ENCODE measurements at places on chromosomes 7 and 10.

- no peak for DNase-seq
These were observed 32.9 kb upstream of the PHYHIPL start for GRCh38 chr10:59143544-59143943.

- DNase-seq, result no peak
These were observed 202.3 kb downstream of the AHR start for GRCh38 chr7:17500736-17501135.

DNA sequence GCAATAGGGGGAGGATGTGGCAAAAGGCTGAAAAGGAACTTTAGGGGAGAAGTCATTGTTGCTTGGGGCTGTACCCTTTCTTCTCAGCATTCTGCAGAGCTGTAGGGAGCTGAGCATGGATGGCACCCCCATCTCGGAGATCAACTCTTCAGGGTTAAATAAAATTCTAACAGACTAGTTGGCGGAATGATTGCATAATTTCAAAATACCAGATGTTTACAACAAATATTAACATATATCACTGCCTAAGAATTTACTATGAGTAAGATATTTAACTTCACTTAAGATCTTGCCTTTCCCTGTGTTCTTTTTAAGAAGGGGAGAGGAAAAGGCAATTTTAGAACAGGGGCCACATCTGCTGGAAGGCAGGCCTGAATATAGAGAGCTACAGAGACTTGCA lies 509 bp upstream of the OR2F1 start:
- DNase-seq, result no peak

DNA sequence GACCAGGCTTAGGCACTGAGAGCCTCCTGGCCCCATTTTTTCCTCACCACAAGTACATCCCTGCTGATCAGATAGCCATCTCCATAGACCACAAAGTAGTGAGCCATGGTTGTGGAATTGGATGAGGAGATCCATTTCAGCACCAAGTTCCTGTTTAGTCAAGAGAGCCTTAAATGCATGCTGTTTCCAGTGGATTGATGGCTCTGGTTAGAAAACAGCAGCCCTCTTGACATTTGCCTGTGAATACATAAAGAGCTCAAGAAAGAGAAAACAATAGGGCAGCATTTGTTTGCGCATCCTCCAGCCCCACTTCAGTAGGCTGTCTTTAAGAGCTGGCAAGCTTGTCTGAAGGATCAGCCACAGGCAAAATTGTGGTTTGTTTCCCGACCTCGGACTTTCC lies 251.2 kb downstream of the POU6F2 start:
- DNase-seq, result no peak

- no peak for DNase-seq
These were observed 133.4 kb downstream of the LRRC4 start for GRCh38 chr7:127897704-127898454.

- no peak for DNase-seq
These were observed 323.3 kb upstream of the ZMIZ1 start for GRCh38 chr10:78745441-78745840.

DNA sequence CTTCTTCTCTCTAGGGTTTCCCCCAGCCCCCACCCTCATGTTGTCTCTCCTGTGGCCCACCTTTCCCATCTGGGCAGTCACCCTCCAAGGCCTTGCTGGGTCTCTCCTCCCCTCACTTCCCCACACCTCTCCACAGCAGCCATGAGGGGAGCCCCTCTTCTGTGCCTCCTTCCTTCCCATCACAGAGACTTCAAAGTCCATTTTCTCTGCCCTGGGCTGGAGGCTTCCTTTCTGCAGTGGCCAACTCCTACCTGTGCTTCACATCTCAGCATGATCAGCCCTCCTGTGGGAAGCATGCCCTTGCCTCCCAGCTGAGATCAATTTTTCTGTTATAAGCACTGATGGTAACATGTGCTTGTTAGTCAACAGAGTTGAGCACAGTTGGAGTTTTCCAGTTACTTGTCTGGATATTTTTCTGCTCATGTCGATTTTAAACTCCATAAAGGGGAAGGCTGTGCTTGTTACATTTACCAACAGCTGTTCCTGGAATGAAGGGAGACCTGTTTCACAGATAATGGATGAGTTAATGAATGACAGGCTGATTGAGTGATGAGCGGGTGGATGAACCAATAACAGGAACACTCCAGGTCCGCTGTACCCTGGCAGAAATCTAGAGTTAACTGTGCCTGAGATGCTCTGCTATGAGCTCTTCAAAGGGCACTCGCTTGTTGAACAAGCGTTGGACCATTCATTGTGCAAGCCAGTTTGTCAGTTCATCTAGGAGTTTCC lies 71.4 kb upstream of the PRSS58 start:
- DNase-seq, result no peak

DNA sequence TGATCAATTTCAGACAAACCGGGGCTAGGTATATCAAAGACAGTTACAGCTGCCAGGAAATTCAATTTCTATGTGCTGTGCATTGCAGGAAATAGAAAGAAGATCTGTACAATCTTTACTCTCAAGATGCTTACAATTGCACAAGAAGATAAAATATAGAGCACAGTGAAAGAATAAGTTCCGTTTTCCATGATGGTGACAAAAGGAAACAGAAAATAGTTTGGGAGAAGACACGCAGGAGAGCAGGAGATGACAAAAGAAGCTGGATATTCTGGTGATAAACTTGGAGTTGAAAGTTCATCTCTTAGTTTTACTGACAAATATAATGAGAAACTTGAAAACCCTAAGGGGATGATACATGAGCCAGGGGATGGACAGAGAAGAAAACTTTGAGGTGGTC lies 646.0 kb downstream of the PARD3 start:
- no peak for DNase-seq

GRCh38 chr7:55261386-55261770 lies 103.8 kb upstream of the LANCL2 start:
- DNase-seq, result no peak

- DNase-seq, result no peak
These were observed 29.7 kb downstream of the TMEM130 start for GRCh38 chr7:98840096-98840495.

DNA sequence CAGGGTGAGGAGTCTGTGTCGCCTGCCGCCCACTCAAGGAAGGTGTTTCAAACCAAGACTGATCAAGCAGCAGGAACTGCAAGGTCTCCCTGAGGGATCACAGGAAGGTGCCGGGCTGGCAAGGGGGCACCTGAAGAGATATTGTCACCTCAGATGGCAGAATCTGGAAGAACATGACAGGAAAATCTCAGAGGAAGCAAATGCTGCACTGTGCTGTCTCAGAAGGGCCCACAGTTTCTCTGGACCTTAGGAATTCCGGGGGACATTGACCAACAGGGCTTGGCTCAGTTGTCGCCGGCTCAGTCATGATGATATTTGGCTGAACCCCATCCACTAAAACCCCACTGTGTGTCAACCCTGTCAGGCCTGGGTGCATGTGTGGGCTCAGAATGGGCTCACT lies 31.9 kb upstream of the GPR26 start:
- peak; percentile 23 for DNase-seq

DNA sequence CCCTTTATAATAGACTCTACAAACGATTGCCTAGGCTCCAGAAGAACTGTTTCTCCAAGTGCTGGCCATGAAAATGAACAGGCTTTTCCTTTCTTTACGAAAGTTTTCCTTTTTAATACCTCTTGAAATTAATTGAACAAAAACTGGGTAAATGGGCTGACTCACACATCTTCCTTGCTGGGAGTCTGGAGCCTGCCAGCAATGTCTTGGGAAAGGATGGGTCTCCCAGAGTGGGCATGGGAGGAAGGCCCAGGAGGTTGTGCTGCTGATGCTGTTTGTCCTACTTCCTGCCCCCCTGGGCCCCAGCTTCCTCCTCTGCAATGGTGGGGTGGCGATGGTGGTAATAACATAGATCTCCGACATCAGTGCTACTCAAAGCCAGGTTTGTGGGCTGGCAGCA lies 174.1 kb downstream of the RPS24 start:
- no peak for DNase-seq

GRCh38 chr10:89454561-89455347 lies 40.4 kb downstream of the IFIT5 start:
- no peak for DNase-seq

- DNase-seq, result no peak
These were observed 1.0 kb upstream of the LYZL2 start for GRCh38 chr10:30630571-30630970.

GRCh38 chr10:46229144-46229563 lies 57.6 kb upstream of the ANTXRL start:
- peak; percentile 69 for DNase-seq

DNA sequence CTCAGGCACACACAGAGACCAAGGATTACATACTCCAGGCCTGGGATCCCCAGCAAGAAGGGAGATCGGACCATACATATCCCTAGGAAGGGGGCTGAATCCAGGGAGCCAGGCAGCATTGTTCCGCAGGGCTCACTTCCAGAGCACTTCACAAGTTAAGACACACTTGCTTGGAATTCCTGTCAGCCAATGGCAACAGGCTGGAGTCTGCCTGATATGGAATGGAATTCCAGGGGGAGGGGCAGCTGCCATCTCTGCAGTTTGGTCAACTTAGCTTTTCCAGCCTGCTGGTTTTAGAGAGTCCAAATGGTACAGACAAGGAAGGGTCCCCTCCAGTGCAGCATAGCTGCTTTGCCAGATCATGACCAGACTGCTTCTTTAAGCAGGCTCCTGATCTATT lies 290.0 kb upstream of the GLI3 start:
- DNase-seq, result no peak

- no peak for DNase-seq
These were observed 8.4 kb upstream of the TMEM254 start for GRCh38 chr10:80070057-80070456.

DNA sequence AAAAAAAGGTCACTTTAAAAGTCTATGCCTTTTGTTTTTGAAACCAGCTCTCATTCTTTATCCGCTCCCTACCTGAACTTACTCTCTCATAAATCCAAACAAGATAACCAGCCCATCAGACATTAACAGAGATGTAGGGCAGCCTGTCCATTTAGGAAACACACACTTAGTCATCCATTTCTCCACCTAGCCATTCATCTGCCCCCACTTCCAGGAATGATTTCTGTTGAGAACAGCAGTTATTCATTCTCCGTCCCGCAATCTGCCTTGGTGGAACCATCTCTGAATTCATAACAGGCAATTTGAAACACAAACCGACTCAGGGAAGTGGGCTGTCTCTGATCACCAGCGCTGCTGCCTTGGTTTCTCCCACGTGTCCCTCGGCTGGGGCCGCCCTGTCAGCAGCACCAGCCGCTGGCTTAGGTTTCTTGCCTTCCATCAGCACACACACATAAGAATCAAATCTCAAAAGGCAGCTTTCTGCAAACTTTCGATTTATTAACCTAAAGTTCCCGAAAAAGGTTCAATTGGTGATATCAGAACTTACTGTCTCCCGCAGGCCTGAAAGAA lies 528.2 kb upstream of the NRP1 start:
- no peak for DNase-seq

DNA sequence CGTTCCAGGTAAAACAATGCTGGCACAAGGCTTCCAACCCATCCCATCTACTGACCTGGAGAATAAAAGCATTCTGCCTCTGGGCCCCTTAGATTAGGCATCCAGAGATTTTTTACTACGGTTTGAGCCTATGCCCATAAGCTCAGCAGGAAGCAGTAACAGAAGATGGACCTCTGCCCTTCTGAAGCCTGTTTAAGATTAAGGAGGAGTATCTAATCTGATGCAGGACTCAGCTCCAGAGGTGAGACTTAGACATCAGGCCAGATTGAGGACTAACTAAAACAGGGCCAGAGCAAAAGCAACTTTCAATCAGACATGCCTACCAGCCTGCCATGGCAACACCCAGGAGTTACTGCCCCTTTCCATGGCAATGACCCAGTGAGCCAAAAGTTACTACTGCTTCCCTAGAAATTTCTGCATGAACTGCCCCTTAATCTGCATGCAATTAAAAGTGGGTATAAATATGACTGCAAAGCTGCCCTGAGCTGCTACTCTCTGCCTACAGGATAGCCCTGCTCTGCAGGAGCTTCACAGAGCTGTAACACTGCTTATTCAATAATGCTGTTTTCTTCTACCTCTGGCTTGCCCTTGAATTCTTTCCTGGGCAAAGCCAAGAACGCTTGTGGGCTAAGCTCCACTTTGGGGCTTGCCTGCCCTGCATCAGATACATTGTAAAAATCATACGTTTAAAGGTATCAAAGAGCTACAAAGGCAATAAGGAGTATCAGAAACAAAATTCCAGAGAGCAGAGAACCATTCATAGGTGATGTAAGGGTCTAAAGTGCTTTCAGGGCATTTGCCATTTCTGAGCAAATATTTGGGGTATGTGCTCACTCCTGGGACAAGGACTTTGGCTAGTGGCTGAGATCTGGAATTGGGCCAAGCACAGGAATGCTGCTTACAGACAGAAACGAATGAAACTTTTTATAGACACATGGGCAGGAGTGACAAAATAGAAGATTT lies 25.0 kb upstream of the CNNM1 start:
- DNase-seq, result no peak
